ENCODE measurements at places on chromosomes 1 and 21.
A peak's percentile ranks its signal among the peaks of the same experiment; 100 is the strongest.

DNA sequence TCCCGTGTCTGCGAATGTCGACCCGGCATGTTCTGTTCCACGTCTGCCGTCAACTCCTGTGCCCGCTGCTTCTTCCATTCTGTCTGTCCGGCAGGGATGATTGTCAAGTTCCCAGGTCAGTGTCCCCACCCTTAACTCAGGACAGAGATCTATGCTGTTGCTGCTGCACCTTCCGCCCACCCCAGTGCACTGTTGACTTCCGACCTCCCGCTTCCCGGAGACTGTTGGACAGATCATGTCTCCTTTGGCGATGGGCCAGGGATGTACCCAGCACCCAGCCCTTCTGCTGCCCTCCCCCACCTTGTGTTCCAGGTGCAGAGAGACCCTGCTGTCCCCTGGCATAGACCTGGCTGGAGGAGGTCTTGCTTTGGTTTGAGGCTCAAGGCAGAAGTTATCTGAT is 41.3 kb downstream of the TNFRSF8 start:
- no peak for DNase-seq

- DNase-seq, result no peak
These were observed 59.5 kb downstream of the PALMD start for GRCh38 chr1:99705385-99705784.

DNA sequence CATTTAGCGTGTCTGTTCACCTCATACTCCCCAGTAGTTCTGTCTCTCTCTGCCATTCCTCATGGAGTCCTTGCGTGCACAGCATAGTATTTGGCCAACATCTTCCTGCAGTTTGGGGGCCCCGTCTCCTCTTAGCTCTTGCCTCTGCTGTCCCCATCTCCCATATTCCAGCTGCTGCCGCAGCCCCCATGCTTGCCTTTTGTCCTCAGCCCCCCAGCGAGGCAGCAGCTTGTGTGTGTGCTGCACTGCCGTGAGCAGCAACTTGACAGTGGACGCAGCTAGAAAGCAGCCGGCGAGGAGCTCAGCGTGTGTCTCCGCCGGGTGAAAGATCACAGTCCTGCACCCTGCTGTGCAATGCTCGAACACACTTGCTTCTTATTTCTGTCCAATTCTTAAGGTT is 164.2 kb upstream of the COL6A1 start:
- no peak for DNase-seq

GRCh38 chr1:187551061-187551460 is 722.3 kb downstream of the PLA2G4A start:
- DNase-seq, result no peak

- no peak for DNase-seq
These were observed 262.0 kb downstream of the TNR start for GRCh38 chr1:175481126-175482070.

DNA sequence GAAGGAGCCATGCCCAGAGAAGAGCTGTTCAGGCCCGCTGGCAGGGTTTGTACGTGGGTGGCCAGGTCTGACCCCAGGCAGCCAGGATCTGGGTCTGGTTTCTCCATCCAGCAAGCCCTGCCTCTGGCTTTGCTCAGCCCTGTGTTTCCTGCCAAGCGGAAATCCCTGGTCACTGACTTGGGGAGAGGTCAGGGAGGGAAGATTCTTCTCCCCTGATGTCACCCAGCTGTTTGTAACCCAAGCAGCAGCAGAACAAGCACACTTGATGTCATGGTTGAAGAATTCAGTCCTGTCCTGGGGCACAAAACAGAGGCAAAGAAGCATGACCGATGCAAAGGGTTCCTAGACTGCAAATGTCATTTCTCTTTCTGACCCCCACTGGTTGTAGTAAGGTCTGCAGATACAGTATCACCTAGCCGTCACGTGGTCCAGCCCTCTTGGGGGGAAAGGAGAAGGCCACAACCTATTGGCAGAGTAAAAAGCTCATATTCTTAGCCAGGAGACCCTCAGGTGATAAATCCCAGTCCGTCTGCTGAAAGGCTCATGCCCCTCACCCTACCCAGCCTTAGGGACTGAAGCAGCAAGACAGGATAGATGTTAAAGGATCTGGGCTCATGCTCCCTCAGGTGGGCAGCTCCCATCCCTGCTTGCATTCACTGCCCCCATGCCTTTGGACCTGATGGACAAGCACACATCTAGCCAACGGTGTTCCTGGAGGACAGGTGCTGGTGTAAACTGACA is 120.9 kb downstream of the SYT2 start:
- no peak for DNase-seq

GRCh38 chr1:195328102-195328501 is 1280.1 kb downstream of the KCNT2 start:
- DNase-seq, result no peak

- no peak for DNase-seq
These were observed 54.3 kb downstream of the MAP3K21 start for GRCh38 chr1:233381806-233382205.

DNA sequence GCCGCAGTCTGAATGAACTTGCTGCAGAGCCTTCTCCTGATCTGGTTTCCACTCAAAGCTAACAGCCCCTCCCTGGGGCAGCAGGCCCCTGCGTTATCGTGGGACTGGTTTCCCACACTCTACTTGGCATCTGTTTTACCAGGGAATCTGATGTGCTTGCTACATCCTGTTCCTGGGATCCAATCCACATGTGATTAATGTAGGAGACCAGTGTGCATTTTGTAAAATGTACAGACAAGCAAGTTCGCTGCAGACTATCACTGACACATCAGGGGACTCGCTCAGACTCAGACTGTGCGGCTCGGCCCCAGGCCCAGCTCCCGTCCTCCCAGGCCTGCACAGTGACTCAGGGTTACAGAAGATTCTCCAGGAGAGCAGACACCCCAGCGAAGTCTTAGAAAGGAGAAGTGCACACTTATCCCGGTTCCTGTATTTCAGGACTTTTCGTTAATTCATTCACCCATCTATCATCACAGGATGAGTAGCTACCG is 340.1 kb downstream of the MATN1 start:
- no peak for DNase-seq

DNA sequence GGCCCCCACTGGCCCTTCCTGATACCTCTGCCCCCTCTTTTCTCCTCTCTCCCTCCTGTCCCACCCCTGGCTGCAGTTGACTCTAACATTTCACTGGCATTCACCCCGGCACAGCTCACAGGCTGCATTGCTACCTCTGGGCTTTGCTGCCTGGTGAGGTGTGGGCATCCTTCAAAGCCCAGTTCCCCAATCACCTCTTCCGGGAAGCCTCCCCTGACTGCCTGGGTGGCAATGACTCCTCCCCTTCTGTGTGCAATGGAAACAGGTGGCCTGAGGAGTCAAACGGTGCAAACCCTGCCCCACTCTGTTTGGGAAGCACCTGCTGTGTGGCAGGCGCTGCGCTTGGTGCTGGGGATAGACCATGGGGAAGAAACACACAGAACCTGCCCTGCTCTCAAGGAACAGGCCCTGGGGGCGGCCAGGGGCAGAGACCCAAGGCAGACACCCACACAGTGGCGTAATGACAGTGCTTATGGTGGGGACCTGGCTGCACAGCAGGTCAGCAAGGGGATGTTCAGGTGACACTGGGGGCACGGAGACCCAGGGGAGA is 39.3 kb upstream of the POFUT2 start:
- DNase-seq, result no peak

- no peak for DNase-seq
These were observed 40.2 kb downstream of the CTNNBIP1 start for GRCh38 chr1:9869831-9870251.

GRCh38 chr21:15210235-15210678 is 145.5 kb upstream of the NRIP1 start:
- no peak for DNase-seq

DNA sequence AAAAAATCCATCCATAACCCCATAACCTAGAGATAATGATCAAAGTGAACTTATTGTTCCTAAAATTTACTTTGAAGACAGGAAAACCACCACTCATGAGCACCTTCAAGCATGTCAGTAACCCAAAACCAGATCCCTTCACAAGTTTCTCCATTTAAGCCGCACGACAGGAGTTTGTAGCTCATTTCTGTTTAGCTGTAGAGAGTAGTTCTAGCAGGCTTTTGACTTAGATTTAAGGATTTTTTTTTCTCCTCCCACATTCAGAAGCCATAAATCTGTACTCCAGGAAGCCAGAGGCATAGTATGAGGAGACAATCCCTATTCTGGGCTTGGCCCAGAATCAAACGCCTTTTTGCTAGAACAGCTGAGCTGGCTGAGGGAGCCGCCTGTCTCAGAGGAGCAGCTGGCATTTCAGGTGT is 25.6 kb downstream of the TOMM20 start:
- no peak for DNase-seq

DNA sequence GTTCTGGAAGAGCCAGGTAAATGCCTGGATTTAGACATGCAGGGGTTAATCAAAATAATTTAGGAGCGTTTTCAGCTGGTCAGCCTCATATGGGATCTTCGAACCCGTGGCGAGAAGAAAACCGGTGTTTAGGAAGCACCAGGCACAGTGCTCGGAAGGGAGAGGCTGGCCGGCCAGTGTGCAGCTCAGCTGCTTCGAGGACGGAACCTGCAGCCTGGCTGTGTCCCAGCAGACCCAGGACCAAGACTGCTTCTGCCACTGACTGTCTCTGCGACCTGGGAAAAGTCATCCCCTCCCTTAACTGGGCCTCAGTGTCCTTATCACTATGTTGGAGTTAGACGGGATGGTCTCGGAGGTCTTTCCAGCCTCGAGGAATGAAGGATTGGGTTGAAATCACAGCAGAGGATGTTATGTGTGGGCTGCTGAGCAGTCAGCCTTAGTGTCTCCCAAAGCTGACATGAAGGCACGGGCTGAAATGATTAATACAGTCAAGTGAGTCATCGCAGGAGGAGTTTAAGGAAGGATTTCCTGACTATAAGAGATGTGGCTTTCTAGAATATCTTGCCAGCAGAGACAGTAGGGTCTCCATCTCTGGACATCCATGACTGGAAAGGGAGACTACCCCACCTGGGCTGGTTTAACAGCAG is 20.8 kb downstream of the PPFIA4 start:
- no peak for DNase-seq

DNA sequence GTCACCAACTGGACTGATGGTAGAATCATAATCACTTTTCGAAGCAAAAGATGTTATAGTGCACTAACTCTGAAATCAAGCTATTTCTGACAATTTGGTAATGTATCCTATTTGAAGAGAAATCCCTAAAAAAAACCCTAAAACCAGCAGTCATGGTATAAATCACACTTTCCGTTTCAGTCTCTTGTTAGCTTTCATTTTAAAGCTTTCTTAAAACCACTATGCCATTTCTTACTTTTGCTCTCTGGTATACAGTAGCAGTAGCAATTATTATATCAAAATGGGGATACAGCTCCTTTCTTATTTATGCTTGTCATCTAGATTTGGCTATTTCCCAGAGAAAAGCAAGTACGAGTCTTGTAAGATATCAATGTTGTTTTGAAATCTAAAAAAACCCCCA is 323.3 kb downstream of the KCTD3 start:
- no peak for DNase-seq

DNA sequence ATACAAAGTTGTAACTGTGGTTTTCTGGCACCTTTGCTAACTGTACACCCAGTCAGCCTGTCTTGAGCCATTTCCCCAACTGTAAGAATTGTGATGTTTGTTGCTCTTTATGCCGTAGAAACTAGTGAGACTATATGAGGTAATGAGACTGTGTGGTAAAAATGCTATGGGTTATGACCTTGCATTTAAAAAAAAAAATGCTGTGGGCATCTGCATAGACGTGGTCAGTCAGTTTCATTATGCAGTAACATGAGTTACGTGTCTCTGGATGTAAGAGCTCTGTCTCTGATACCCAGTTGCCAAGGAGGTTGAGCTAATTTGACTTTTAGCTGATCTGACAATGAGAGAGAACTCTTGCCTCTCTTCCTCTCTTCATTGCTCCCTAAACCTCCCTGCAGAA is 80.6 kb upstream of the LAMC2 start:
- DNase-seq, result no peak

GRCh38 chr1:113821916-113822315 is 9.6 kb upstream of the RSBN1 start:
- no peak for DNase-seq

- DNase-seq, result peak; percentile 94
These were observed 413.9 kb downstream of the DUSP10 start for GRCh38 chr1:221327954-221328353.

DNA sequence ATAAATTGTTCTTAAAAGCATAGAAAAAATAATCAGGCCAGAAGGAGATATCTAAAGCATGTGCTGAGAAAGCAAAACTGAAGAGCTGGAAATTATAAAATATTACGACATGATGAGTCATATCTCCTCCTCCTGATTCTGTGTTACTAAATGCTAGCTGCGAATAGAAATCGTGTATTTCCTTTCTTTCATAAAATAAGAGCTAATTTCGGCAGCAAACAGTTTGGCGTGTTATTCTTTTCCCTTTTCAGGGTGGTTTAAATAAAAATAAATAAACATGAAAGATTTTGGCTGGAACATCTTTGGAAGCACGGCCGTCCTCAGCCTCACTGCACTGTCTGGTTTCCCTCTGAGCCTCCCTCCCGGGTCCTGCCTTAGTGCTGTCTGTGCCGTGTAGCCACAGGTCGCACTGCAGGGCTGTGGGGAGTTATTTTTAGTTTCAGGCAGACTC is 56.0 kb downstream of the ADARB1 start:
- no peak for DNase-seq

DNA sequence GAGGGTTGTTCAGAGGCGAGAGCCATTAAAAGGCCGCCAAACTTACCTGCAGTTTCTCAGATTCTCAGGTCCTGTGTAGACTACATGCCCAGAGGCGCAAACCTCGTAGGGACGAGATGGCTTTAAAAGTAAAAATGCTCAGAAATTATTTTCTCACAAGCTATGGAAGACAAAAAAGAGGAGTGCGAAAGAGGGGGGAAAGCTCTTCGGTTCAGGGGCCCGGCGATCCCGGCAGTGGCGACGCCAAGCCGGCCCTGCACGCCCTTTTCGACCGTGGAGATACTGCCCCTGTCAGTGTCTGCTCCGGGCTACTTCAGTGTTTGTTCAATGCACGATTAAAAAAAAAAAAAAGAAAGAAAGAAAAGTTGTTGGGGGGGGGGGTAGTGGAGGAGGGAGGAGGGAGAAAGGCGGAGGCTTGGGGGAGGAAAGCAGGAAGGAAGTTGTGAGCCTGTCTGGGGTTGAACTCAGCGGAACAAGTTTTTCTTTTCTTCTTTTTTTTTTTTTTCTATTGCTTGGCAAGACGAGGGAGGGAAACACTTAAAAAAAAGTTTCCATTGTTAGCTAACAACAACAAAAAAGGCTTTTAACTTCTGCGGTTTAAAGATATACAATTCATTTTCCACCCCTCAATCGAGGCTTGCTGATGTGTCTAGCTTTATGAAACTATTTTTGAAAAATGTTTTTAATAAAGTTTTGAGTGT is at the start of gene ITPKB:
TSS of gene ITPKB (minus strand) at position 288 of the 701 bp plus-strand sequence. CDS start 1,824 bp downstream, outside the sequence.
- no peak for DNase-seq

All from COR-L47 (cell line).